SJSA1 (cell line): ENCODE measurements at places on chromosomes 2 and 18. TPM values are rescaled to one million over a fixed set of nuclear protein-coding genes. Genes with fewer than 3 reads are reported as not detected.

Gene BMP10
- total RNA-seq = not detected in 2 replicates

Gene RTP5
- total RNA-seq = not detected in 2 replicates

Gene L3MBTL4
- 6.8 and 10.6 TPM in 2 replicates for total RNA-seq

Gene MC5R
- total RNA-seq = not detected in 2 replicates

Gene ASXL2
- 7.0 and 11.4 TPM in 2 replicates for total RNA-seq

Gene CFAP53
- 0.08 TPM in 1 of 2 replicates, not detected in the other for total RNA-seq

Gene RAB17
- 0.21 and 0.28 TPM in 2 replicates for total RNA-seq

Gene PDE11A
- total RNA-seq = 0.38 and 0.42 TPM in 2 replicates

Gene HOXD1
- total RNA-seq = not detected in 2 replicates

Gene RPE
- 87.3 and 101 TPM in 2 replicates for total RNA-seq

Gene DPYSL5
- total RNA-seq = not detected in 2 replicates

Gene SERPINB10
- 1.7 TPM in 1 of 2 replicates, not detected in the other for total RNA-seq

Gene QPCT
- total RNA-seq = 7.1 and 10.8 TPM in 2 replicates

Gene IL1A
- 0.16 and 1.5 TPM in 2 replicates for total RNA-seq

Gene SCN2A
- 0.05 TPM in 1 of 2 replicates, not detected in the other for total RNA-seq

Gene UGT1A8
- not detected in 2 replicates for total RNA-seq

Gene COL4A4
- not detected in 2 replicates for total RNA-seq

Gene SIGLEC15
- 0.06 and 0.68 TPM in 2 replicates for total RNA-seq

Gene MDH1B
- total RNA-seq = 0.42 and 1.8 TPM in 2 replicates

Gene ACOXL
- total RNA-seq = not detected in 2 replicates

Gene EFEMP1
- 283 and 287 TPM in 2 replicates for total RNA-seq

Gene RMND5A
- 33.2 and 41.6 TPM in 2 replicates for total RNA-seq

Gene GALR1
- not detected in 2 replicates for total RNA-seq

Gene DNAH7
- total RNA-seq = under 0.01 TPM in 1 of 2 replicates, not detected in the other

Gene RND3
- 170 and 178 TPM in 2 replicates for total RNA-seq

Gene DCDC2C
- total RNA-seq = not detected in 2 replicates

Gene BUB1
- 52.8 and 109 TPM in 2 replicates for total RNA-seq

Gene SP3
- total RNA-seq = 89.8 and 120 TPM in 2 replicates

Gene FBXO15
- total RNA-seq = 0.63 TPM in 1 of 2 replicates, not detected in the other

Gene CRYBA2
- total RNA-seq = not detected in 2 replicates

Gene ABCG5
- total RNA-seq = not detected in 2 replicates

Gene NR4A2
- total RNA-seq = 0.61 TPM in 1 of 2 replicates, not detected in the other

Gene COL6A3
- total RNA-seq = 160 and 243 TPM in 2 replicates

Gene PPP1R1C
- total RNA-seq = 0.32 TPM in 1 of 2 replicates, not detected in the other

Gene ALKAL2
- not detected in 2 replicates for total RNA-seq

Gene DSC3
- 13.9 and 20.0 TPM in 2 replicates for total RNA-seq

Gene NUP35
- 41.9 and 47.8 TPM in 2 replicates for total RNA-seq

Gene VWC2L
- not detected in 2 replicates for total RNA-seq

Gene HAAO
- not detected in 2 replicates for total RNA-seq

Gene ERICH2
- total RNA-seq = not detected in 2 replicates

Gene DTYMK
- total RNA-seq = 115 and 177 TPM in 2 replicates
